ELR (cell line): ENCODE measurements at places on chromosomes 6 and 20.

GRCh38 chr20:3794701-3795420 is 1.2 kb upstream of the CDC25B start:
- DNase-seq: no peak

- peak; percentile 10 for DNase-seq
These were observed at the start of gene SLPI for GRCh38 chr20:45254383-45255262. SLPI (minus strand) TSS chr20:45254564; CDS start chr20:45254543, 21 bp downstream.

- DNase-seq: no peak
These were observed 71.9 kb downstream of the FAM120B start for GRCh38 chr6:170378502-170378901.

- no peak for DNase-seq
These were observed 57.2 kb downstream of the KLHL31 start for GRCh38 chr6:53608396-53608795.

DNA sequence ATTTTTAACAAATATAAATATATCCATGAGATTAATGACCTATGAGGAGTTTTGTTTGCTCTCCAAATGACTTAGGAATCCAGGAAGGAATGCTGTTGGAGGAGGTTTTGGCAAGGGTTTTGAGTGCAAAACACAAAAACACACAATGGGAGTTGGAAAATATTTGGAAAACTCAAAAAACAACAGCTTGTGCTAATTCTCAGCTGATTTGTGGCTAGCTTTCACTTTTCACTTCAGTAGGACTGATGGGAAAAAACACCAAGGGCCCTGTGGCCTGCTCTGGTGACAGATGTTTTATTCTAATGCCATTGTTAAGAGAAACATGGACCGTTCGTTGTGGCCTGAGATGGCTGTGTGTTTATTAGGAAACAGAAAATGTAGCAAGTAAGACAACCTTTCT is 113.9 kb downstream of the ALDH8A1 start:
- DNase-seq: no peak

DNA sequence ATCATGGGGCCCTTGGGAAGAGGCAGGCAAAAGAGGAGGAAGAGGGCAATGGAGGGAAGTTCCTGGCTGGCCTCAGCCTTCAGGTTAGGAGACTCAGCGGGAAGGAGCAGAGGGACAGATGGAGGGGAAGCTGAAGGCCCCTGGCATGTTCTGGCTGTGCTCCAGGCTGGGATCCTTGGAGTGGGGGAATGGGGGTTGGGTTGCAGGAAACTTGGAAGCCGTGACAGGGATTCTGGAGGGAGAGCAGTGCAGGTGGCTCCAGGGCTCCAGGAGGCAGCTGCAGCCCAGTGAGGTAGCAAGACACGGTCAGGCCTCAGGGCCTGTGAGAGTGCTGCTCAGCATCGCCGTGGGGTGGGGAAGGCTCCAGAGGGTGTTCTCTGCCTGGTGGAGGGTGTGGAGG is 64.6 kb upstream of the SCP2D1 start:
- DNase-seq: no peak
